Coronary artery (tissue), 2 donors: ENCODE measurements at places on chromosomes 2 and 18.

DNA sequence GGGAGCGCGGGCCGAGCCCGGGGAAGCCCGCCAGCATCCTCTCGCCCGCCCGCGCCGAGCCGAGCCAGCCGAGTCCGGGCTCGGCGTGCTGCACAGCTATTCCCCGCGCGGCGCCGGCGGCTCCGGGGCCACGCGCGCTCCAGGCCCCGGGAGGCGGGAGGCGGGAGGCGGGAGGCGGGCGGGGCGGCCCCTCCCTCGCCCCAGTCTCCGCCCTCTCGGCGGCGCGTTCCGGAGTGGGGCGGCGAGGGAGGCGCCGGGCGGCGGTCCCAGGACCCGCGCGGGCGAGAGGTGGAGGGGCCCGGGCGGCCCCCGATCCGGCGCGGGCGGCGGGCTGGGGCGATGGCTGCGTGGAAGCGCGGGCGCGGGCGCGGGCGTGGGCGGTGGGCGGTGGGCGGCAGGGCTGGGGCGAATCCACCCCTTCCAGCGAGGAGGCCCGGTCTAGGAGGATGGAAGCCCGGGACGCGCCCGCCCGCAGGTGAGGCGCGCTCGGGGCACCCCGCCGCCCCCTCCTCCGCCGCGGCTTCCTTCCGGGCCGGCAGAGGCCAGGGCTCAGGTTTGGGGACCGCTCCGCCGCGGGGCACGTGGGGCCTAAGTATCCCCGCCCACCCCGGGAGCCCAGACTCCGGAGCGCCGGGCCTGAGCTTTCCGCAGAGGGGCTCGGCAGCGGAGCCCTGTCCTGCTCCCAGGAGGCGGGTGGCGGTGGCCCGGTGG is at the start of gene ADCY3:
Gene ADCY3 (minus strand): TSS at position 140 of the 711 bp plus-strand sequence. CDS start 1,250 bp downstream, outside the sequence.
- no peak for DNase-seq

DNA sequence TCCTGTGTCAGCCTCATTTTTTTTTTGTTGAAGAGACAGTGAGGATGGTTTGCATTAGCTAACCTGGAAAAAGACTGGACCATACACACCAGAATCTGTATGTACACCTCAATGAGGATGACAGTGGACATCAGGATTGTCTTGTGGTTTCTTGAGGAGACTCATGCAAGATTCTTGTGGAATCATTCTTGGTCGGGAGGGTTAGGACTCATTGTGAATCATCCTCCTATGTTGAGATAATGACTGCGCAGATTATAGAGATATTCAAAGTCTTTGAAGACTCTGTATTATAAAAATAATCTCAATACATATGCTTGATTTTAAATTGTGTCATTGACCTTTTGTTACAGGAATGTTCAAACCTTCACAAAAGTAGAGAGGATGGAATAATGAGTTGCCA is 49.1 kb upstream of the DOCK10 start:
- DNase-seq = no peak

GRCh38 chr2:1538663-1539062 is 125.4 kb downstream of the TPO start:
- no peak for DNase-seq

DNA sequence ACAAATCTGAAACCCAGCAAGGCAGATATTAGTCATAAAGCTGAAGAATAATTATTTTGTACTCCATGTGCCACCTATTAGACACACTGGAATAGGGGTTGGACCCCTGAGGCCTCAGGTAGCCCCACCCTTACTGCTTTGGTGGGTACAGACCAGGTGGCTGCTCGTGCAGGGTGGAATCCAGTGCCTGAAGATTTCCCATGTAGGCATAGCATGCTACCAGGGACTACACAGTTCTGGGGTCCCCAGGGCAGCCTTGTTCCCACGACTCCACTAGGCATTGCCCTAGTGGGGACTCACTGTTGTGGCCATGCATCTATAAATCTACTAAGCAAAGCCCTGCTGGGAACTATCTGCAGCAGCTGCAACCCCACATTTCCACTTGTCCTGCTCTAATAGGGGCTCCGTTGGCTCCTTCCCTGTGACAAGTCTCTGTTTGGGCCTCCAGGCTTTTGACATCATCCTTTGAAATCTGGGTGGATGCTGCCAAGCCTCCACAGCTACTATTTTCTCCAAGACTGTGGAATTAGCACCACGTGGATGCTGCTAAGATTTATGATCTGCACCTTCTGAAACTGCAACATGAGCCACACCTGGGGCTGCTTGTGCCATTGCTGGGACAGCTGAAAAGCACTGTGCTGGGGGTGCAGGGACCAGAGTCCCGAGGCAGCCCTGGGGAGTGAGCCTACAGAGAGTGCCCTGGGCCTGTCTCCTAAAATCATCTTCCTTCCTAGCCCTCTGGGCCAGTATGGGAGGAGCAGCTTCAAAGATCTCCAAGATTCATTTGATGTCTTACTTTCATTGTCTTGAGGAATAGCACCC is 303.8 kb downstream of the FSIP2 start:
- no peak for DNase-seq

GRCh38 chr2:10493634-10494281 is 45.6 kb upstream of the ODC1 start:
- DNase-seq = peak; percentile 50

DNA sequence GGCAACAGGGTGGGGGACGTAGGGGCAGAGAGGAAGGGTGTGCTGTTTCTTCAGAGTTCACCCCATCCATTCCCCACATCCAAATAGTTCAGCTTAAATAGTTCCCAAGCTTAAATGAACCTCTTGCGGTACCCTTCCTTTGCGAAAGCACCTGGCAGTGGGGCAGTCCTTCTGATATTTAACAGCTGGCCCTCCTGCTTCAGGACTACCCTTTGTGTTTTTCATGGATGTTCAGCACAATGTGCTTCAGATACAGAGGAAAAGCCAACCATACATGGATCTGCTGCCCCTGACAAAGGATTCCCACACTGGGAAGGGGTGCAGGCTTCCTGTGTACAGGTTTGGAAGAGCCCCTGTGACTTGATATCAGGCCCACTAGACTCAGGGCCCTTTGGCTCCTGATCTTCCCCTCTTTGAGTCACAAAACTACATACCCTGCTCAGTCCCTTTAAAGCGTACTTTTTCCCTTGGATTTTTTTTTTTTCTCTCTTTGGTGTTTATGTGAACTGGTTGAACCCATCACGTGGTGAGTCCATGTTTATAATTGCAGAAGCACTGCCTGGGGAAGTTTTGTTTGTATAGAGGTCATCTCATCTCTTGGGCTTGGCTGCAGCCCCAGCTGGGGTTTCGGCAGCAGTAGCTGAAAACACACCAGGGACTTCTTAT is 45.3 kb upstream of the IGFBP5 start:
- no peak for DNase-seq

GRCh38 chr2:225272173-225272572 is 127.3 kb upstream of the NYAP2 start:
- no peak for DNase-seq

GRCh38 chr18:55903911-55904310 is 315.9 kb upstream of the TCF4 start:
- no peak for DNase-seq

GRCh38 chr2:9654452-9655100 is 23.8 kb upstream of the YWHAQ start:
- DNase-seq = no peak

GRCh38 chr2:186024921-186025320 is 286.3 kb downstream of the FSIP2 start:
- no peak for DNase-seq

DNA sequence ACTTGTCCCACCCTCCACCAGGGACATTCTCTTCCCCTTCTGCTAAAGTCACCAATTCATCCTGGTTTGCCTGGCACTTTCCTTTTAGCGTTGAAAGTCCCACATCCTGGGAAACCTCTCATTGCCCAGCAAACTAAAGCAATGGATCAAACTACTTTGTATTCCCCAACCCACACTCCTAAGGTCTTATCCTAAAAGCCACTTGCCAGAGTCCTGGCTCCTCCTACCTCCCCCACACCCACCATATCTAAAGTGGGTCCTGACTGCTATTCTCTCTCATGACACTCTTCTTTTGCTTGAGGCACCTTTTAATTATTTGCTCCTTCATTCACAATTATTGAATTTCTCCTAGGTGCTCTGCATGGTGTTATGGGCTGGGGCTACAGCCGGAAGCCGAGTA is 40.6 kb downstream of the GKN2 start:
- no peak for DNase-seq

- DNase-seq = no peak
These were observed 112.3 kb downstream of the MEP1B start for GRCh38 chr18:32301976-32302743.

- no peak for DNase-seq
These were observed 44.2 kb upstream of the EDAR start for GRCh38 chr2:109033171-109033570.

- no peak for DNase-seq
These were observed 70.3 kb downstream of the CERKL start for GRCh38 chr2:181586569-181587081.

GRCh38 chr18:11751341-11752115 is 62.5 kb downstream of the GNAL start:
- DNase-seq = no peak

DNA sequence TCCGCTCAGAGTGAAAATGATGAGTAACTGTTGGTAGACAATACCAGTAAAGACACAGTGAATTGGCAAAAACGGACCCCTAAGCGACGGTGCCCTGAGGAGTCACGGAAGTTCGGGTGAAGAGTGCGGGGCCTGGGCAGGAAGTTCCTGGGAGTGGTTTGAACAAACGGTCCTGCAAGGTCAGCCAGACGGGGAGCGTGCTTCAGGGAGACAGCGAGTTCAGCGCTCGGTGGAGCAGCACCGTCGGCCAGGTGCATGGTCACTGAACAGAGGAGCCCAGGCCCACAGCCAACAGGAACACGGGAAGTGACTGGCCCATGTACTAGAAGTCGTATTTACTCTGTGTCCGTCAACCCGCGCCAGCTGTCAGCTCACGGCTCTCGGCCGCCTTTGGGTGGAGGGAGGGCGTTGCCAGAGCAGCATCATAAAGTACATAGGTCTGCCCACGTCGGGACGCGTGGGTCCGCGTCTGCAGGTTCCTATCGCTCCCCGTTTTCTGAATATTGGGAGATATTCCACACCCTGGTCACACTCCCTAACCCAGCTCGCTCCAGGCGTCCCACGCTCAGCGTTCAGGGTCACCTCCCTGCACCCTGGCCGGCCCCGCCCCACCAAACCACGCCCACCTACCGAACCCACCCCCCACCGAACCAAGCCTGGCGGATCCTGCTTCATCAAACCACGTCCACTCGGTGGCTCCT is 75.6 kb upstream of the UXS1 start:
- DNase-seq = no peak

GRCh38 chr2:227479865-227480475 is 8.0 kb downstream of the AGFG1 start:
- no peak for DNase-seq

GRCh38 chr18:69985239-69985638 is 37.6 kb upstream of the CD226 start:
- DNase-seq = no peak

- peak; percentile 80 for DNase-seq
These were observed 463 bp downstream of the SMC6 start for GRCh38 chr2:17752892-17753802.

GRCh38 chr18:183769-184168 is 25.4 kb downstream of the USP14 start:
- DNase-seq = no peak

- no peak for DNase-seq
These were observed 124.8 kb downstream of the C1D start for GRCh38 chr2:67938053-67938452.

GRCh38 chr2:20212871-20213503 is 11.9 kb downstream of the SDC1 start:
- no peak for DNase-seq

GRCh38 chr2:112946086-112946485 is 31.7 kb upstream of the IL36G start:
- no peak for DNase-seq

GRCh38 chr18:70160073-70160678 is 45.3 kb downstream of the RTTN start:
- no peak for DNase-seq

GRCh38 chr2:3458396-3459184 is 60.7 kb downstream of the ADI1 start:
- no peak for DNase-seq

DNA sequence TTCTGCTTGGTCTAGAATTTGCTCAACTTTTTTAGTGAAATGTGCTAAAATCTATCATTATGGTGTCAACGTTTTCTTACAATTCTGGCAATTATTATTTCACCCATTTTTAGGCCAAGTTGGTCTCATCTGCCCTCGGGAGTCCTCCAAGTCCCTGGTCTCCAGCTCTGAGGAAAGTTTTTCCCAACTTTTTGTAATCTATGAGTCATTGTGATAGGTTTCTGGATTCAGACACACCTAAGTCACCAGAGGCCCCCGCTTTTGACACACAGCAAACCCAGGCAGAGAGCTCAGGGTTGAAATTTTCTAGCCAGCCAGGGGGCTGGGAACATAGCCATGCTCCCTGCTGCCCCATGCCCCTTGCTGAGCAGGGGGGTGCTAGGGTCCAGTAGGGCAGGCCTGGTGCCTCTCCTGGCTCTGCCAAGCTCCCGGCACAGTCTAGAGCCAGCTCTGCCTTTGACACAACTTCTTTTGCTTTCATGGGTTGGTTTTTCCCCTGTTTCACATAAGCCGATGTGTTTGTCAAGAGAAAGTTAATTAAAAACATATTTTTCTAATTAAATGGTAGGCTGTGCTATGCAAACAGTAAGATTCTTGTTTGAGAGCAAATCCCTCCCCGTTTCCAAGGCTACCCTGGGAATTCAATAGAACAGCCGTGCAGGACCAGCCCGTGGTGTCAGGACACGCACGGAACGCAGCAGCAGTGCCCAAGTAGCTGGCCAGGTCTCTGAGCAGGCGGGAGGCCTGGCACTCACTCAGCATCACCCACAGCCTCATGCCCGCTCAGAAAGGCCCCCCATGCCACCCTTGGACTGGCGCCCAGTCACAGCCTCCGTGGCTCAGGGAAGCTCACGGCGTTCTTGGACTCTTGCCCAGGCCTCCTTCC is 25.5 kb upstream of the SNED1 start:
- DNase-seq = no peak

DNA sequence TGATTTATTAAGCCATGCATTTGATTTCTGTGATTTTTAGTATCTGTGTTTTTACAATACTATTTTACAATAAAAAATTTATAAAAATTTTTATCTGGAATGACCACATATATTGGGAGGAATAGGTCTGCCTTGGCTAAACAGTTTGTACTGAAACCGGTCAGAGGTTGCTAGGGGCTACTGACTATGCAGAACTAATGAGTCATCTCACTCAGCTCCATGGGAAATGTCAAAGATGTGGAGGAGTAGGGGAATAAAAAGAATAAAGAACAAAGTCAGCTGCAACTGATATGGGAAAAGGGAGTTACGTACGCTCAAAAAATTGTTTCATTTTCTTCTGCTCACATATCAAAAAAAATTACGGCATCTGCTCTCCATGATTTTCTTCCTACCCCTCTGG is 8.6 kb upstream of the TMEM163 start:
- no peak for DNase-seq

DNA sequence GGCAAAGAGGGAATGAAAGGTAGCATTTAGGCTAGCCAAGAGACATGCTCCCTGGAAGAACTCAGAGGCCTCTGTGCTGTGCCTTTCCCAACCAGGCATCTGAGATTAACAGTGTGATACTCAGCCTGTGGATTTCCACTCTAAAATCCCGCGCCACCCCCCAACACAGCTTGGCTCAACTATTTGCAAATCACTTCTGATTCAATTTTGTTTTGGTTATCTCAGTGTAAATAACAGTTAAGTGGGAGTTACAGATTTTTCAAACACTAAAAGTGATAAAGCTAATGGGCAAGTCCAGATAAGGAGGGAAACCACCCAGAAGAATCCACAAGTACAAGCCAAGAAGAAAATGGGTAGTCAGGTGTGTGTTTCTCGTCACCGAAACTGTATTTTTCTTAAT is 1.4 kb upstream of the NRP2 start:
- DNase-seq = no peak
